ENCODE measurements at places on chromosomes 3 and 15. TPM values are rescaled to one million over a fixed set of nuclear protein-coding genes. Genes with fewer than 3 reads are reported as not detected.

DNA sequence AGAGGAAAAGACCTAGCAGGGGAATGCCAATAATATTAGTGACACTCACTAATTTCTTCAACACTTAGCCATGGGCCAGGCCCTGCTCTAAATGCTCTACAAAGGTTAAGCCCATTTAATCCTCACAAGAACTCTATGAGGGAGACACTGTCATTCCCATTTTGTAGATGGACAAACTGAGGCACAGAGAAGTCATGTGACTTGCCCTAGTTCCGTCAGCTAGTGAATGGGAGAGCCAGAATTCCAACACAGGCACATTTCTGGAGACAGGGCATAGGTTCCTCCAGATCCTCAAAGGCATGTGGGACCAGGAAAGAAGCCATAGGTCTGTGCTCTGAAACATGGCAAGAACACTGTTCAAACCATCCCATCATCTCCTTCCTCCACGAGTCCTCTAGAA, 31.5 kb downstream of the LOXL1 start:
- no peak for DNase-seq

DNA sequence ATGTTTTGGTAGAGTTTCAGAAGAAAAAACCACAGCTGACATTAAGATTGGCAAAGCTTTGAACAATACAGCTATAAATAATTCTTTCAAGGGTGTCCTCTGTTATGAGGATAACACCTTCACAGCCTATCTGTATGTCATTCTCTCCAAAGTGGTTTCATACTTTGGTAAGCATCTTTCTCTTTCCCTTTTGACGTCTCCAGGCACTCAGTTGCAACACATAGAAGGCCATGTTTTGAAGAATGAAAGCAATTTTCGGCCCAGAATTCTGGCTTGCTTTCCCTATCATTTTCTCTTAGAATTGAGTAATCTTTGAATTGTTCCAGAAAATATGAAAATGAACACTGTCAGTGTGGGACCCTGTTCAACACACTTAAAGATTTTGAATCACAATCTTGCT, 200.0 kb upstream of the CBLB start:
- DNase-seq = no peak

DNA sequence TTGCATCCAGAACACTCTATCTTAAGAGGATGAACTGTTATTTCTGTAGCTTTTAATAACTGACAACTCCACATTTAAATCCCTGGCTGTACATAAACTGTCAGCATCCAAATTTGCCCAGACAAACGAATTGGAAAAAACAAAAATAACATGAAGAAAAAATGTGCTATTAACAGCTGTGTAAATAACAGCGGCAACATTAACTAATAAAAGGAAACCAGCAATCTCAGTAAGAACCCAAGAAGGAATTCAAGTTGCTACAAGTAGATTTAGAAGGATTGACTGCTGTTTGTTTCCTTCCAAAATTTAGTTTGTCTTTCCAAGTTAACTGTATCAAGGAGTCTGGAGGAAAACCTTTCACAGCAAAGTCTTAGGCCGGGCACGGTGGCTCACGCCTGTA, 550.6 kb upstream of the MDFIC2 start:
- no peak for DNase-seq

GRCh38 chr3:126350502-126351085, 6.6 kb downstream of the KLF15 start:
- DNase-seq = no peak

DNA sequence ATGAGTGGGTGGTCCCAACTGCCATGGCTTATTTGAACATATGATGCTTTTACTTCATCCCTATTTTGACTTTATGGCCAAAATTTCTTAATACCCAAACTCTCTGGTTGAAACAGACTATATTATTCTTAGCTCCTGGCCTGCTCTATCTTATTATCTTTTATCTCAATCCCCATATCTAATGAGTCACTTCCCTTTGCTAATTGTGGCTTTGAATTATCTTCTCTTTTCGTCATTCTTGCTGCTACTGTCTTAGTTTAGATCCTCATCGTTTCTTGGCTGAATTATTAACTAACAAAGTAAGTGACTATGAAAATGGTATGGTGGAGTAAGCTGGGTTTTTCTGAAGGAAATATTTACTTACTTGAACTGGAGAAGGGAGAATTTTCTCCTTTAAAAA, 28.2 kb upstream of the DNAJC19 start:
- no peak for DNase-seq

GRCh38 chr3:109927161-109927560, 589.8 kb upstream of the DPPA4 start:
- peak; percentile 77 for DNase-seq

GRCh38 chr3:188940573-188940932, 231.2 kb upstream of the TPRG1 start:
- DNase-seq = no peak

DNA sequence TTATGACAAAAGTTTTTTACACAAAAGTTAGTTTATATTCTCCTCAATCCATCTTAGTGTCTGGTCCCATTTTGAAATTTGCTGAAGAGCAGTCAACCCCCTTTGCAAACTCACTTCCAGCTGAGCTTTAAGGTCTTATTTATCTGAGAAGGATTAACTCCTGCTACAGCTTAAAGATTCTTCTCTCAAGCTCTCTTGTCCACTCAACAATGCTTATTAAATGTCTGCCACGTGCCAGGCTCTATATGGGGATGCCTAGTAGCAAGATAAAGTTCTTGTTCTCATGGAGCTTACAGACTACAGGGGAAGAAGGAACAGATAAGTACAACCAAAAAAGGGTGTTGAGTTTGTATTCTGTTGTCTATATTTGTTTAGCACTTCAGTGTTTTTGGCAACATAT, 18.7 kb downstream of the TMPRSS7 start:
- DNase-seq = no peak

DNA sequence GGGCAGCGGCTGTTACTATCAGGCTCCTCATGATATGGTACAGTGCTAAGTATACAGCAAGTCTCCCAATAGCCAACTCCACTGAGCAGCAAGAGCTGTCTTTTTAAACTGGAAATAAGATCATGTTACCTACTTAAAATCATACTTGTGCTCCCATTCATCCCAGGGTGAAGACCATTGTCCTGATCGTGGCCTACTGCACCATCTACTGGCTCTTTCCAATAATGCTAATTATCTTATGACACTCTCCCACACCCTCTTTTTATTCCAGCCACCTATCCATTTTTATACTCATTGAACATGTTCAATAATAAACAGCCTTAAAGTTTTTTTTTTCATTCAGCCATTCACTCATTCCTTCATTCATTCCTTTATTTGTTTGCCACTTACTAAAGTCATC, 117.7 kb downstream of the GBE1 start:
- DNase-seq = peak; percentile 11

DNA sequence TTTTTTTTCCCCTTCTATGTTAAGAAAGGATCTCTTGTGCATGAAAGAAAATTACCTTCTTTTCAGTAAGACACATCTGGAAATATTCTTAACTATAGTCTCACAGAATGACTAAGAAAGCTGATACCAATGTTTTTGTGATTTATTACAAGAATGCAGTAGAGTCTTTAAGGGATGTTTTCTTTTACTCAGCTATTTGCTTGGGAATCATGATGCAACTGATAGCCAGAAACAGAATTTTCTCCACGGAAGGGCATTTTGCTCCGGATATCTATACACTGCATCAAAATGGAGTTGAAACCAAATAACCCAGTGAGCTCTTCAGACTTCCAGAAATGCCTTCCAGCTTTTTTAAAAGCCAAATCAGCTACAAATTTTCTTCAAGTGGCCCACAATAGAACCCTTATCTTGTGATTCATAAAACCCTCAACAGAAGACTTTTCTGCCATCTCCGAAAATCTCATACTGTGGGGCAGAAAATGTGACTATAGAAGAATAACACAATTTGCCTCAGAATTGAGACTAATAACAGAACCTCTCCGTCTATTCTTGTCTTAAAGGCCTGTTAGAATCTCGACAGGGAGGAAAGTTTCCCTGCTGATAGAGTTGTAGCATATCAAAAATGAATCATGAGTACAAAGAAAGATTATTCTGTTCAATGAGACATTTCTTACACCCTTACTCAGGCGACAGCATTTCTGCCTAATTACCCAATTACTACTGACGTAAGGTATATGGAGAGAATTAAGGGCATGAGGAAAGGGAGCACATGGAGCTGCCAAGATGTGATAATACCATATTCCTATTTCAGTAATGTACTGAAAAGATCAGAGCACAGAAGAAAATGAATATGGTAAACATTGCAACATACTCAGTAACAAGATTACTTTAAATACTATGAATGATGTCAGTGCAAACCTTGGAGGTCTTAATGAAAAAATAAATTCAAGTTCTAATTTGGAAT, 900.1 kb downstream of the ROBO1 start:
- peak; percentile 50 for DNase-seq

DNA sequence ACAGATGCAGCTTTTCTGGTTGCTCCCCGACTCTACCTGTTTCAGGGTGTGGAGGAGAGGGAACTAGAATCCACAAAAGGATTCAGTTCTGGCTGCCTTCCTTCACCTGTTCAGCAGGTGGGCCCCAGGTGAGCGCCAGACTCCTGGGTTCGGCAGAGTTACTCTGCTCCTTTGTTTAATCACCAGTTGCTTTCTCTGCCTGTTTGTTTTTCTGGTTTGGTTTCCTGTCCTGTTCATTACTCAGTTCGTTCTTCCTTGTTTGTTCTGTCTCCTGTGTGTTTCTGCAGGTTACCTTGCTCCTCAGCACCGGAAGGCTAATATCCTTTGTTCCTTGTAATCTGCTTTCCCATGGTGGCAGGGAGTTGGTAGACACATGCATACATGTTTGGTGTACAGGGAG, 508.5 kb upstream of the ATP11B start:
- DNase-seq = no peak

DNA sequence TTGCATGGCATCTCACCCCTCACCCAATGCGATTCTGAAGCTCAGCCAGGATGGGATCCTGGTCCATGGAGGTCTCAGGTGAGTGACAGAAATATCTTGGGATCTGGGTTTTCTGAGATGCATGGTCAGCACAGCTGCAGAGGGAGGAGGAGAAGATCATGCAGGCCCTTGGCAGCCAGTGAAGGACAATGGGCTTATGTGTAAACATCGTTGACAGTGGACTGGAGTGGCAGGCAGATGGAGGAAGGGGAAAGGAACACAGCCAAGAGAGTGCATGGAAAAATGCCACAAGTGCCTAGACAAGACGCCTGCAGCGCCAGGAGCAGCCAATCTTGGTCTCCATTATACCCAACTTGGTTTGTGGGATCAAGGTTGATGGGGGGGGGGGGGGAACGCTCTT, 347.9 kb downstream of the MCTP2 start:
- no peak for DNase-seq

GRCh38 chr3:188385295-188385694, 231.3 kb downstream of the LPP start:
- DNase-seq = peak; percentile 33

- DNase-seq = peak; percentile 6
Measured at GRCh38 chr3:54176106-54176505, 53.8 kb downstream of the CACNA2D3 start.

DNA sequence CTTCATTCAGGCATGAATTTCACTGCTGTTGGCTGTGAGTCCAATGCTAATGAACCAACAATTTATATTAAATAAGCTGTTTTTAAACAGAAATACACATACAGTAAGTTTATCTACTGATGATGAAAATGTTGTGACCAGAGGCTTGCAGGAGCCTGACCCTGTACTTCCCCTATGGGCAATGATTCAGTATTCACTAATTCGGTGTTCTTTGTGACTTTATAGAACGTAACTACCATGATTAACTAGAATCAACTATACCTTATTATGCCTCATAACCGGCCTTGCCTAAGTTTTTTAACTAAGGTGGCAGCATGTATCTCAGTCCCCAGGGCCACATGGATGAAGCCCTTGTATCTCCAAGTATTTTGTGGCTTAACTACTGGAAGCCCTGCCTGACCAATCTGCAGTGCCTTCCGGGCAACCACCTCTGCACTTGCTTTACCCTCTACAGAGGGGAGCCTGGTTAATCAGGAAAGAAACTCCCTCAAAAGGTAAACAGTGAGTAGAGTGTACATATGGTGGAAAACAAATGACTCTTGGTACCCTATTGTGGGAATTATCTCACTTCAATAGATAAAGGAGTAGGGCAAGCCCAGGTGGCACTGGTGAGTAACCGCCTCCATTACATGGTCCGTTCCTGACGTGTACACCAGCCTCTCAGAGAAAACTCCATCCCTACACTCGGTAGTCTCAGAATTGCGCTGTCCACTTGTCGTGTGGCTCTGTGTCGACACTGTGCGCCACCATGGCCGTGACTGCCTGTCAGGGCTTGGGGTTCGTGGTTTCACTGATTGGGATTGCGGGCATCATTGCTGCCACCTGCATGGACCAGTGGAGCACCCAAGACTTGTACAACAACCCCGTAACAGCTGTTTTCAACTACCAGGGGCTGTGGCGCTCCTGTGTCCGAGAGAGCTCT, 11.6 kb upstream of the CLDN18 start:
- DNase-seq = no peak

GRCh38 chr3:162643245-162643644, 1146.6 kb downstream of the OTOL1 start:
- DNase-seq = no peak

DNA sequence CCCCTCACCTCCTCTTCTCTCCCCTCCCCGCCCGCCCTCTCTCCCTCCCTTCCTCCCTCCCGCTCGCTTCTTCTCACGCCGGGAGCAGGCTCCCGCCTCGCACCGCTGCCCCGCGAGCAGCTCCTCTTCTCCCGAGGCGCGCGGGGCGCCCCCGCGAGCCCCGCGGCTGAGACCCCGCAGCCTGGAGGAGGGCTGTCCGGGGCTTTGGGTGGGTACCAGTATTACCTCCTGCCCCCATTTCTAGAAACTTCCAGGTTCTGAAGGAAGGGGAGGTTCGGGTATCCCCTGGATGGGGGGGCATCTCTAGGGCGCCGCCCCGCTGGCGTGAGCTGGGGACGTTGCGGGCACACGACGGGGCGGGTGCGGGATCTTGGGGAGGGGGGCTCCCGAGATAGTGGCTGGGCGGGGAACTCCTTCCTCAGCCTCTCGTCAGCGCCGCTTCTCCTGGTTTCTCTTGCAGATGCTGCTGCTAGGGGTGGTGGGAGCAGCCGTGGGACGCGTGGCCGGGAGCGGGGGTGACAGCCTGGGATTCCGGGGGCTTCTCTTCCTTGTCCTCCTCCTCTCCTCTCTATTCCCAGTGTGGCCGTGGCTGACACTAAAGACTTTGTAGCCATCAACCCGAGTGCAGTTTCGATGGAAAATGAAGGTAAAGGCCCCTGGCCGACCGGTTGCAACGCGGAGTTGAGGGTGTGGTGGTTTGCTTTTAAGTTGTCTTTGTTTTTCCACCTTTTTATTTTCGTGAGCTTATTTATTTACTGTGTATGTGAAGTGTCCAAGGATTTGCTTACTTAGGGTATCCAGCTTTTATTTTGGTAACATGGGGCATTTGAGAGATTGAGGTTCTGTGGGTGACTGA, 474 bp downstream of the ATP2C1 start:
- DNase-seq = peak; percentile 36

Gene IL17RB
- total RNA-seq = 2.9 TPM

Gene EXD1
- 1.4 TPM for total RNA-seq

Gene CSPG4
- total RNA-seq = 84.0 TPM

Gene LINGO1
- total RNA-seq = 14.2 TPM

Gene YEATS2
- 25.3 TPM for total RNA-seq

Gene GABRA5
- total RNA-seq = 0.96 TPM

Gene STXBP5L
- total RNA-seq = 26.5 TPM

Gene MKRN2OS
- total RNA-seq = 4.1 TPM

Gene HGD
- not detected for total RNA-seq

Gene MORC1
- total RNA-seq = 2.4 TPM

Gene FBXO40
- total RNA-seq = 2.2 TPM

Gene HRG
- 1.9 TPM for total RNA-seq

Gene SKOR1
- 0.96 TPM for total RNA-seq

Gene KLHL40
- not detected for total RNA-seq

Gene RPP25
- total RNA-seq = 19.7 TPM

Gene TTLL13
- not detected for total RNA-seq

Gene ERC2
- total RNA-seq = 33.5 TPM

Gene VGLL3
- total RNA-seq = 116 TPM
